ENCODE measurements at places on chromosomes 6 and 20. TPM values are rescaled to one million over a fixed set of nuclear protein-coding genes. Genes with fewer than 3 reads are reported as not detected.

The MEI4 gene
- total RNA-seq, result not detected

The SIRPD gene
- total RNA-seq, result not detected

The FKBP1C gene
- 0.55 TPM for total RNA-seq

The AKAP12 gene
- 154 TPM for total RNA-seq

The CPNE5 gene
- not detected for total RNA-seq

The SMIM28 gene
- not detected for total RNA-seq

The HSPA12B gene
- not detected for total RNA-seq

The NKX2-4 gene
- total RNA-seq, result not detected

The PRPH2 gene
- total RNA-seq, result not detected

DNA sequence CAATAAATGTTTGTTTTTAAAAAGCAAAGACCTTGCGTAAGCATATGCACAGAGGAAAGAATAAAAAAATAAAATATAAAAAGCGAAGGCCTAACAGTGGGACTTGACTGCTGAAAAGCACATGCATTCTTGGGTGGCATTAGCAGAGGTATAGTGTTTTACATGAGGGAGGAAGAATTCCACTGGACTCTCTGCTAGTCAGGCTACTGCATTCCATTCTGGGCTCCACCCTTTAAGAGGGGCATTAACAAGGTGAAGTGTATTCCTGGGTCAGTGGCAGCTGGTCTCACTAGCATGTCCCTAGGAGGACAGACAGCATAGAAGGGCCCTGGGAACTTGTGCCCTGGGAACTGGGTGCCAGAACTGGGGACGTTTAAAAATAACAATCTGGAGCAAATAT, 134.1 kb downstream of the SOBP start:
- H3K4me3 ChIP-seq, result no peak overlapping the region
- no peaks in the 10 kb centered on the region for H3K27me3 ChIP-seq
- H3K27ac ChIP-seq, result no peak overlapping the region
- DNase-seq, result no peak
- no peaks in the 10 kb centered on the region for H3K36me3 ChIP-seq

DNA sequence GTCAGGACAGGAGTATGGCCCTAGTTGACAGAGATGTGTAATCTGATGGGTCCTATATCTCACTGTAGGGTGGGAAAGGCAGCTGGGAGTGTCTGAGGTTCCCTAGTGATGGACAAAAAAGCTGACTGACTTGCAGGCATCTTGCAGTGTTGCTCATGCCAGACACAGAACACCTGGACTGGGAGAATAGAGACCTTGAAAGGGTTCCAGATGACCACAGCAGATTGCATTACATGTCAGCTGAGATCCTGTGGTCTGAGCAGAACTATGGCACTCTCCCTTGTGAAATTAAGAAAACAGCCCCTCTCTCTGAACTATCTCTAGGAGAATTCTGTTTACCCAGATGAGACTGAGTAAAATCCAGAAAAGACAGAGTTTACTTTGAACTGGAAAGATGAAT, 212.6 kb upstream of the MAN1A1 start:
- DNase-seq, result no peak
- H3K27me3 ChIP-seq, result peaks cover 6% of the 10 kb centered on the region
- H3K4me3 ChIP-seq, result no peak overlapping the region
- H3K4me1 ChIP-seq, result no peaks in the 10 kb centered on the region

DNA sequence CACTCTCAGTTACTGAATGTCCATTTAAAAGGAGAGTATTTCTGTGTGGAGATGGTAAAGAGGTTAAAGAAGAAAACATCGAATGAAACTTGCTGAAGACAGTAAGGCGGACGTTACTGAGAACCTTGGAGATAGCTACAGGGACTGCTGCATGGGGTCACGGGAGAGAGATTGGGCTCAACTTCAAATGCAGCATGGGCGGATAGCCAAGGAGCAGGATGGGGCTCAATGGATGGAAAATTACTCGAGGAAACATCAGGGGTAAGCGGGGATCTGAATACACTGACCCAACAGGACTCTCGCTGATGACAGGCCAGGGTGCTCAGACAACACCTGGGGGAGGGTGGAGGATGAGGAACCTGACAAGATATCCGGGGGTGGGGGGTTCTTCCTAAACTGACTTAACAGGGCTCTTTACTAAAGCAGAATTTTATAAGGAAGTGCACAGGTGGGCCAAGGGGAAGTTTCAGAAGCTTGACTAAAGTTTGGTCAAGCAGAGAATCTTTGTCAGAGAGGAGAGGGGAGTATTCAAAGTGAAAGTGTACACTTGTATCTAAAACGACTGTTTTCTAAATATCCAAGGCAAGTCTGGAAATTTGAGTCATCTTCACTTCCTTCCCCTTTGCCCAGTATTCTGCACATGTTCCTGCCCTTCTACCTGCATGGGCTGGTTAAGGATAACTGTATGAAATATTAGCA, 22.8 kb downstream of the ECT2L start:
- peaks cover 1% of the 10 kb centered on the region for H3K36me3 ChIP-seq
- H3K27ac ChIP-seq, result no peak overlapping the region
- H3K4me3 ChIP-seq, result no peak overlapping the region
- peaks cover under 1% of the 10 kb centered on the region for H3K27me3 ChIP-seq
- peaks cover 23% of the 10 kb centered on the region for H3K4me1 ChIP-seq

- H3K4me1 ChIP-seq, result peaks cover 3% of the 10 kb centered on the region
- DNase-seq, result no peak
- H3K36me3 ChIP-seq, result no peaks in the 10 kb centered on the region
- peaks cover 88% of the 10 kb centered on the region for H3K27me3 ChIP-seq
Measured at GRCh38 chr20:57260934-57261333, 5.5 kb downstream of the BMP7 start.

DNA sequence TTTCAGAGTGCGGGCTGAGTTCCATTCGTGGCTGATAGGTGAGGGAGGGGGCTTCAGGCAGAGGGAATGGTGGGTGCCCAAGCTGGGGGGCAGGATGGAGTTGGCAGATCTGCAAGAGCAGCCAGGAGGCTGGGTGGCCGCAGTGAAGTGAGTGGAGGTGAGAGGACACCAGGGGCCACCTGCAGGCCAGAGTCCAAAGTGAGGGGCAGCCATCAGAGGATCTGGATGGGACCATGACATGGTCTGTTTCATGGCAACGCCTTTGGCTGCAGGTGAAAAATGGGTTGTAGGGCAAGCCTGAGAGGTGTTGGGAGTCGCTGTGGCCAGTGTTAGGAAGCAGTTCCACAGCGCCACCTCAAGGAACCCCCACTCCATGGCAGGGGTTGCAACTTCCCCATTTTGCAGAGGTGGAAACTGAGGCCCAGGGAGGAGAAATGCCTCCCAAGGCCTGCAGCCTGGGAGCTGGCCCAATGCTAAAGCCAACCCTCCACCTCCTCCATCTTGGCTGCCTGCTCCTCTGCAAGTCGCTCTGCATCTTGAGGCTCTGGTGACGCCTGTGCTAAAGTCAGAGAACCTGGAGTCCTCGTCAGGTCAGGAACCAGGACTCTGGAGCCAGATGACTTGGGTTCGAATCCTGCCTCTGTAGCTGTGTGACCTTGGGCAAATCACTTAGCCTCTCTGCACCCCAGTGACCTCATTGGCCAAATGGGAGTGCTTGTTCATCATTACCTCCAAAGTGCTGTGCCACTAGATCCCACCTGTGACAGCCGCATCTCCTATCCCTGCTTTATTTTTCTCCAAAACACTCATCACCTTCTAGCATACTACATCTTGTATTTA, 153.8 kb downstream of the CEBPB start:
- no peaks in the 10 kb centered on the region for H3K36me3 ChIP-seq
- no peak overlapping the region for H3K27ac ChIP-seq
- no peaks in the 10 kb centered on the region for H3K27me3 ChIP-seq
- H3K4me1 ChIP-seq, result peaks cover 16% of the 10 kb centered on the region
- no peak for DNase-seq
- no peak overlapping the region for H3K4me3 ChIP-seq

DNA sequence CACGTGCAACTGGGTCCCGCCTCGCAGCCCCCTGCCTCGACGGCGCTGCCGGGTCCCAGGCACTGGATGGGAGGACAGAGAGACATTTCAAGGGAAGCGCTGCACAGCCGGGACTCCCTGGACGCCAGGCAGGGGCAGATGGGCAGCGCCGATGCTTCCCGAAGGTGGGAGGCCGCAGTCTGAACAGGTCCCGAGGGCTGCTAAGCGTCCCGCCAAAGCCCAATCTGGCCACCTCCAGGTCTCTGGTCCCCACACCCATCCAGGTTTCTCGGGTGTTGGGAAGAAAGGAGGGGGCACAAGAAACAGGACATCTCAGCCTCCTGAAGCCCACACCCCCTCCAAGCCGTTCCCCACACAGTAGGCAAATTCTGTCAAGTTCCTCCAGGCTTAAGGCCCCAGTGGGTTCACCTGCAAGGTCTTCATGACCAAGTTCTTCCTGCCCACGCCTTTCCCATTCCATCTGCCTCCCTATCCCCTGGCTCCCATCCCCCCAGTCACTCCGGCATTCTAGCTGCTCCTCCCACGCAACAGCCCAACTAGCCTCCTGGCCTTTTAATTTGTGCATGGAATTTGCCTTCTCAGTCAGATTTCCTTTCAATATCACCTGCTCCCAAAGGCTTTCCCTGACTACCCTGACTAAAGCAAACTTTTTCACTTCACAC, 5.4 kb upstream of the CPXM1 start:
- H3K27me3 ChIP-seq, result peaks cover 35% of the 10 kb centered on the region
- no peak overlapping the region for H3K27ac ChIP-seq
- peak; percentile 34 for DNase-seq
- peaks cover 17% of the 10 kb centered on the region for H3K4me1 ChIP-seq
- peaks cover 6% of the 10 kb centered on the region for H3K36me3 ChIP-seq
- H3K4me3 ChIP-seq, result no peak overlapping the region

DNA sequence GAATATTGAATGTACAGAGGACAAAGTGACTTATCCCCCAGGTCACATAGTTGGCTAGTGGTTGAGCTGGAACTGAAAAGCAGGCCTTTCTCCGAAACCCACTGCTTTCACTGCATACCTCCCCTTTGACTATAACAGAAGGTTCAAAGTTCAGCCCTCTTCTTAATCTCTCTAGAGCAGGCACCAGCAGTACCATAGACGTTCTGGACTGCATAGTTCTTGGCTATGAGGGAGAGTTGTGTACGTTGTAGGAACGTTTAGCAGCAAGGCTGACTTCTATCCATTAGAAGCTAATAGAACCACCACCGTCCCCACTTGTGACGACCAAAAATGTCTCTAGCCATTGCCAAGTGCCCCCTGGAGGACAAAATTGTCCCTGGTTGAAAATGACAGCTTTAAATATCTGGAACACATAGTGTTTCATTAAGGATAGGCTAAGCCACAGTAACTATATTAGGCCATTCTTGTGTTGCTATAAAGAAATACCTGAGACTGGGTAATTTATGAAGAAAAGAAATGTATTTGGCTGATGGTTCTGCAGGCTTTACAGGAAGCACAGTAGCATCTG, 123.8 kb upstream of the MTHFD1L start:
- H3K36me3 ChIP-seq, result no peaks in the 10 kb centered on the region
- H3K27me3 ChIP-seq, result peaks cover 13% of the 10 kb centered on the region
- H3K27ac ChIP-seq, result no peak overlapping the region

GRCh38 chr6:41712651-41713103, 22.7 kb downstream of the TFEB start:
- H3K36me3 ChIP-seq, result peaks cover 5% of the 10 kb centered on the region
- no peak for DNase-seq
- H3K27ac ChIP-seq, result peak overlapping the region; percentile 41
- H3K4me3 ChIP-seq, result no peak overlapping the region

GRCh38 chr6:131685266-131685780, 15.9 kb downstream of the OR2A4 start:
- H3K4me1 ChIP-seq, result peaks cover 5% of the 10 kb centered on the region
- peaks cover 3% of the 10 kb centered on the region for H3K27me3 ChIP-seq
- H3K4me3 ChIP-seq, result no peak overlapping the region
- no peak for DNase-seq
- no peak overlapping the region for H3K27ac ChIP-seq
- H3K36me3 ChIP-seq, result no peaks in the 10 kb centered on the region

DNA sequence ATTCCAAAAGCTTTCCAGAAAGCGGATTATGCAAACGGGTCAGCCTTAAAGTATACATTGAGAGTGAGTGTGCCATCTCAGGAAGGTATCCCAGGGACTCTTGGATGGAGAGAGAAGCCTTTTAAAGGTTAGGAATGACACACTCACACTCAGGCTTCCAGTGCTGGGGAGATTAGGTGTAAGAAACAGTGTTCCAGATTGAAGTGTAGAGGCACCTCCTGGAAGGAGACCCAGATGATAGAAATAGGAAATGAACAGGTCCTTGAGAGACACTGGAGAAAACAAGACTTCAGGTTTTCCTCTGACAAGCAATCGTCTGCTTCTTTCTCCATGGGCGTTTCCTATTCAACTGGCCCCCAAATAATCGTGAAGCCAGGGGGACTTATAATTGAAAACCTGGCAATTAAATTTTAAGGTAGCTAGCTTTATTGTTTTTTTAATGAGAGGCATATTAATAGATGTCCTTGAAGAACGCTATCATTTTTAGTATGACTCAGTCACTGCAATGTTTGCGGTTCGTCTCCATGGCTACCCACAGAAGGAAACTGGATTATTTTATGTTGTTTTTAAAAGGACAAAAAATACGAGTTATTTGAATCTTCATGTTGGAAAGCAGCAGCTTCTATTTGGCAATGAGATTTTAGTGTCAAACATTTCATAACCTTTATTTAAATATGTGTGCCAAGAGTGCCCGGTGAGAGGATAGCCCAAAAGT, 85.3 kb downstream of the TRMT6 start:
- H3K4me3 ChIP-seq, result no peak overlapping the region
- H3K27me3 ChIP-seq, result no peaks in the 10 kb centered on the region
- H3K27ac ChIP-seq, result peak overlapping the region; percentile 25
- DNase-seq, result no peak
- H3K4me1 ChIP-seq, result peaks cover 12% of the 10 kb centered on the region

GRCh38 chr20:20491784-20492264, 123.9 kb downstream of the INSM1 start:
- H3K4me1 ChIP-seq, result peaks cover 17% of the 10 kb centered on the region
- no peak overlapping the region for H3K27ac ChIP-seq
- no peaks in the 10 kb centered on the region for H3K27me3 ChIP-seq
- no peak for DNase-seq

GRCh38 chr6:151197556-151197955, 42.2 kb upstream of the AKAP12 start:
- H3K36me3 ChIP-seq, result no peaks in the 10 kb centered on the region
- H3K27me3 ChIP-seq, result no peaks in the 10 kb centered on the region
- no peaks in the 10 kb centered on the region for H3K4me1 ChIP-seq
- no peak overlapping the region for H3K4me3 ChIP-seq
- DNase-seq, result no peak

GRCh38 chr20:53579266-53579580, 14.4 kb downstream of the ZNF217 start:
- peak overlapping the region; percentile 33 for H3K4me3 ChIP-seq
- no peak for DNase-seq
- no peaks in the 10 kb centered on the region for H3K27me3 ChIP-seq
- peak overlapping the region; percentile 79 for H3K27ac ChIP-seq
- H3K36me3 ChIP-seq, result peaks cover 57% of the 10 kb centered on the region
- H3K4me1 ChIP-seq, result peaks cover 56% of the 10 kb centered on the region

GRCh38 chr6:138464085-138464484, 35.2 kb downstream of the NHSL1 start:
- no peaks in the 10 kb centered on the region for H3K27me3 ChIP-seq
- peaks cover 12% of the 10 kb centered on the region for H3K4me1 ChIP-seq
- DNase-seq, result no peak
- H3K4me3 ChIP-seq, result no peak overlapping the region

Data from osteocyte (in vitro differentiated cells).